Effector memory CD4-positive, alpha-beta T cell (primary cell): ENCODE measurements at places on chromosomes 12 and 14.

DNA sequence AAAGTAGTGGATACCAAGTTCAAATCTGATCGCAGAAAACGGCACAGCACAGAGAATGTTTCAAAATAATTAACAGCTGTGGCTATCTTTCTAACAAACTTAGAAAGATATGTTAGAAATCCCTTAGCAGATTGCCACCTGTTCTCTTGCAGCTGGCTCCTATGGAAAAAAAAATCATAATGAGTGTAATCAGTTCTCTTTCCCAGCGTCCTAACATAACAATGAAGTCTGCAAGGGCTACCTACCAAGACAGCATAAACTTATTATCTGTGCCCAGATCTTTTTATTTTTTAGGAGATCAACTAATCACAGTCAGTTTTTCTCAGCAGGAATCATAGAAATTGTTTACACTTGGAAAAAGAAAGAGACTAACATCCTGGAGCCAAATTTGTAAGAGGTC is 358.6 kb upstream of the FOXG1 start:
- DNase-seq = no peak

DNA sequence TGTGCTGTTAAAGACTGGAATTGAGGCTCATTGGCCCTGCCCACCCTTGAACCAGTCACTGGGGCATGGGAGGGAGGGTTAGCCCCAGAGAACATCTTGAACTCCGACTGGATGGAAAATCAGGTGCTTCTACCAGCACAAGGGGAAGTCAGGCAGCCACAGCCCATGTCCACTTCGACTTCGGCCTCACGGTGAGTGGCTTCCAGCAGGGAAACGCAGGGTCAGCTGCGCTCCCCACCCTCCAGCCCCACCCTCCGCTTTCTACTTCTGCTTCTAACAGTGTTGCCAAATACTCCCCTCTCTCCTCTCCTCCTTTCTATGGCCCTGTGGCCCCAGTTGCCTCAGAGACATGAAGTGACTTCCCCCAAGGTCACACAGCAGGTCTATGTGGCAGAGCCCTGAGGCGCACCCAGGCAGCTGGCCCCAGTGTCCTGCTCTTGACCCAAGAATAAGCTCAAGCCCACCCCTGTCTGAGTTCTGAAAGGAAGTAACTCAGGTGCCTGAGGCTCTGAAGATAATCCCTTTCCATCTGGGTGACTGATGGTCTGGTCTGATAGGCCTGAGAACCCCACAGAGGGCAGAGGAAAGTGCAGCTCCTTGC is 11.9 kb upstream of the SH2B3 start:
- DNase-seq = no peak

DNA sequence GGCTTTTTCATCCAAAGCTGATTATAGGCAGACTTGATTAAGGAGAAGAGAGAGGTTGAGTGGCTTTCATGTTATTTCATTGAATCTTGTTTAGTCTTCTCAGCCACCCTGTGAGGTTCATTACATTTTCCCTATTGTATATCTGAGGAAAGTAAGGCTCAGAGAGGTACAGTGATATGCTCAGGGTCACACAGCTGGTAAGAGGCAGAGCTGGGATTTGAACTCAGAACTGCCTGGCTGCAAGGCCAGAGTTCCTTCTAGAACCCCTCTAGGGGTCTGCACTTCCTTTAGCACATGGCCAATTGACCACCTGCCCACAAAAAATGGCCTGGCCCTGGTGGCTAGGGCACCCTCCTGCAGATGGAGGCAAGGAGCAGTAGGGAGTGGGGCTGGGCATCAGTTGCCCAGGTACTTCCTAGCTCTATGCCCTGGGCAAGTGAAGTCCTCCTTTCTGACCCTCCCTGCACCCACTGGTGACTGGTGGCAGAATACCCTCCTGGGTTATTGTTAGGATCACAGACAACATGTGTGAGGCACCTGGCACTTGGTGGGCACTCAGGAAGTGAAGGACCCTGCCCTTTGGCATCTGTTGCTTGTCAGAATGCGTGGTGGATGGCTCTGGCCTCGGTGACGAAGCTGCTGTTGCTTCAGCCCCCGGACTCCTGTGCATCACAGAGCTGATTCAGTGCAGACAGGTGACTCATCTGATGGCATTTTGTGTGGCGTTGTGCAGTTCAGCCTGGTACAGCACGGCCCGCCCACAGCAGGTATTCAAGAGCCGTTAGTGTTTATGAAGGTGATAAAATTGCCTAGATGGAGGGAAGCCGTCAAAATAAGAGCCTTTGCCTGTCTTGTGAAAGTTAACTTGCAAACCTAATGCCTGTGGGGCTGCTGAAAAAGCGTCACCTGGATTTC is 115.8 kb downstream of the SLC25A47 start:
- DNase-seq = no peak

- no peak for DNase-seq
Measured at GRCh38 chr14:72968316-72968715, 42.1 kb downstream of the DCAF4 start.

DNA sequence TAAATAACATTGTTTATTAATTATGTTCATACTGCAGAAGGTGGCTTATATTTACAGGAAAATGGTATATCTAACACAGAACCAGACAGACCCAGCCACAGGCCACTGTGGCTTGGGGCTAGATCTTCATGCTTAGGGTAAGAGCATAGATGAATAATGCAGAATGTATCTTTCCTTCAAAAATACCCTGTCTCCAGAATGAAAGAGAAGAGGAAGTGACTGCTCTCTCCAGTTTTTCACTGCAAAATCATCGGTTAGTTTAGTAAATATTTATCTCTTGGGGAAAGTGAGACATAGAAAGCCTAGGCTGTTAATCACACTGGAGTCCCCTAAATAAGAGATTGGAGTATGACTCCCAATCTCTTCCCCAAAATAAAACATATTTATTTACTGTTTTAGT is 453.7 kb downstream of the NAV3 start:
- DNase-seq = no peak

GRCh38 chr12:112233242-112233641 is 107.9 kb downstream of the TRAFD1 start:
- no peak for DNase-seq

GRCh38 chr12:71662849-71663560 is 643 bp downstream of the ZFC3H1 start:
- DNase-seq = peak; percentile 69

GRCh38 chr14:103576371-103577024 is 13.7 kb downstream of the COA8 start:
- DNase-seq = no peak

DNA sequence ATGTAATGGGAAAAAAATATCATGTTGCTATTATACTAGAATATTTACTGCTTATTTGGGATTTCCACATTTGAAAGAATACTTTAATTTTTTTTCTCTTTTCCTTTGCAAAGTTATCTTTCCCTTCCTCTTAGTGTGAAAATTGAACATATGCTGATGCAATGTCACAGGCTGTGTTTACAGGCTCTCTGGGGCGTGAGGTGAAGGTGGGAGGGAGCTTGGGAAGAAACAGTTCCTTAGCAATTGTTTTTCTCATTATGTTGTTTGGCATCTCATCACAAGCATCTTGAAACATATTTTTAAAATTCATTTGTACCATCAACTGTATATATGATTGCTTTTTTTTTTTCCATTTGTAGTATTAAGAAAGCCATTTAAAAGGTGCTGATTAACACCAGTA is 47.9 kb upstream of the NAV3 start:
- no peak for DNase-seq

GRCh38 chr12:48954841-48955501 is 2.3 kb downstream of the ARF3 start:
- no peak for DNase-seq

GRCh38 chr14:22070119-22070982 is 396.7 kb upstream of the OR4E1 start:
- DNase-seq = peak; percentile 29

DNA sequence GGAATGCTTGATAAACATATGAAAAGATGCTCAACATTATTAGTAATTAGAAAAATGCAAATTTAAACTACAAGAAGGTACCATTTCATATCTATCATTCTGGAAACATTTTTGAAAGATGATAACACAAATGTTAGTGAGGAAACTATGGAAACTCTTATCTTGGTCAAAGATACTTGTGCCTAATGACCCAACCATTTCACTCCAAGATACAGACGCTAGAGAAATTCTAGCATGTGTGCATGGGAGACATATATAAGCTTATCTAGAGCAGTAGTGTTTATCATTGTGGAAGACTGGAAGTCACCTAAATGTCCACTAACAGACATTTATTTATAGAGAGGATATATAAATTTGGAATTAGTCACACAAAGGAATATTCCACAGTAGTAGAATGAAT is 143.1 kb upstream of the HMGA2 start:
- DNase-seq = no peak

DNA sequence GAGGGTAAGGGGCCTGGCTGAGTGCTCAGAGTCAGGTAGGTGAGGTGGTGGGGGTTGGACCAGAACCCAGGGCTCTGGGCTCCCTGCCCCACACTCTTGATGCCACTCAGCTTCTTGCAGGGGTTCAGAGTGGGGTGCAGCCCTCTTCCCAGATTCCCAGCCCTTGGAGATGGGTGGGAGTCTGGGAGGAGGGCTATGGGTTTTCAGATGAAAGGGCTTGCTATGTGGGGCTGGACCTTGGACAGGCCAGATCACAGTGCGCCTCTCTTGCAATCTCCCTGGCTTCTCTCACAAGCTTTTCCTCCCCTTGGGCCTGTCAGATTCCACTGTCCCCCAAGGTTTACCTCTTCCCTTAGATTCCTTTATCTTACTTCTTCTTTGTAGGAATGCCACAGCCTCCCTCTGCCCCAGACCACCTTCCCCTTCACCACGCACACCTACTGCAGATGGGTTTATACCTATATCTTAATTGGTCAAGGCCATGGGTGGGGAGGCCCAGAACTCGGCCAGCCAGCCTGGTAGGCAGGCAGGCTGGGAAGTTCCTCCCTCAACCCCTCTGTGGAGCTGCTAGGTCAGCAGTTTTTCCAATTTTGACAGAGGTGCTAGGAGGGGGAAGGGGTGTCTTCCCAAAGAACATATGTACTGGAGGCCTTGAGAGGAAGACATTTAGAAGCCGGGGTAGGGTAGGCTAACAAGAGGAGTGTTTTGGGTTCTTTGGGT is 1.4 kb downstream of the NYNRIN start:
- DNase-seq = no peak

DNA sequence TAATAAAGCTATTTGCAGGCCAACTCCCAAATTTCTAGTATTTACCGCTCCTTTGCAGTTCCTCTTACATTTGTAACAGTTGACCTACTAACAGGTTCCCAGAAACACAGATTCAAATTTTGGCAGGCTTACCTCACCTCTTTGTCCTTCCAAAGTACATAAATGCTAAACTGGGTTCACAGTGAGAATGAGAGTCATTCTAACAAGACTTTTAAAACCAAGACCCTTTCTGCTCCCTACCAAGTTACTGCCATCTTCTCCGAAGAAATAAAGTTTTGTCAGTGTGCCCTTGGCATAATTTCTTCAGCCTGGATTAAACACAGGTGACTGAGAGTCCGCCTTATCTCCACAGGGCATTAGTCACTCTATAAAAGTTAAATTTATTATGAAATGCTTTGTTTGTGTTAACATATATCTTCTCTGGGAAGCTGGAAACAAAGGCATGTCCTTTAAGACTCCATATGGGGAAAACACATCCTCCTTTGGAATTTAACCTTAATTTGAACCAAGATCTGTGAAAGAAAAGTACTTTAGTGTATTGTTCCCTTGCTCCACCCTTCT is 28.2 kb downstream of the FOXA1 start:
- DNase-seq = no peak

DNA sequence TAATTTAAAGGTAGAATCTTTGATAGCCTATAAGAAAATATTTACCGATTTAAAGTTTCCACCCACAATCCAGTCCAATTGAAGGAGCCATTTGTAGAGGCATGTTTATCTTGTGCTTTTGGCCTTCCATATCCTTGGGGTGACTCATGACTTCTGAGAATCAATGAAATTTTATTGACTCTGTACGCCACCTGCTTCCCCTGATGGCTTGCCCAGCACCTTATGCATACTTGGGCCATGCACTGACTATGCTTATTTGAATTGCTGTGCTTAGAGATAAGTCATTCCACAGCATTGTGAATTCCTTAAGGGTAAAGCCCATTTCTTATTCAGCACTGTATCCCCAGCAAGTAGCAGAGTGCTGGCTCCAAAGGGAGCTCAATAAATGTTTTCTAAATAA is 954.8 kb upstream of the SEL1L start:
- no peak for DNase-seq

DNA sequence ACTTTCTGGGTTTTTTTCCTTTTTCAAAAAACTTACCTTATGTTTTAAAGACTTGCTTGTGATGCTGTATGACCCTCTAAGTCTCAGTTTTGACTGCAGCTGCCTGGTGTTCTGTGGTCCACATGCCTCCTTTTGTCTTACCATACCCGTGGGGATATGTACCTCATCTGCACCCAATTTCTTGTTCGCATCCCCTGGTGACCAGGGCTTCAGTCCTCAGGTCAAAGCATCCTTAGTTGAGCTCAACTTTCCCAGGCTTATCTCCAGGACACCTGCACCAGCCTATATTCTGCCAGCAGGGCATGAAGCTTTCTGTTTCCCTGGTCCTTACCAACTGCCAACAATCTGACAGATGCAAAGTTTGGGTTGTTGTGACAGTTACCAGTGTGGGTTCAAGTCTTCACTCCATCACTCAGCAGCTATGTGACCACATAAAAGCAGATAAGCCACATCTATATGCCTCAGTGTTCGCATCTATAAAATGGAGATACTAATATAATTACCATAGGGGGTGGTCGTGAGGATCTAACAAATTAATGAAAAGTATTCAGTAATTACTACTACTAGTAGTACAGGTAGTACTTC is 94.0 kb downstream of the NTF3 start:
- DNase-seq = no peak

DNA sequence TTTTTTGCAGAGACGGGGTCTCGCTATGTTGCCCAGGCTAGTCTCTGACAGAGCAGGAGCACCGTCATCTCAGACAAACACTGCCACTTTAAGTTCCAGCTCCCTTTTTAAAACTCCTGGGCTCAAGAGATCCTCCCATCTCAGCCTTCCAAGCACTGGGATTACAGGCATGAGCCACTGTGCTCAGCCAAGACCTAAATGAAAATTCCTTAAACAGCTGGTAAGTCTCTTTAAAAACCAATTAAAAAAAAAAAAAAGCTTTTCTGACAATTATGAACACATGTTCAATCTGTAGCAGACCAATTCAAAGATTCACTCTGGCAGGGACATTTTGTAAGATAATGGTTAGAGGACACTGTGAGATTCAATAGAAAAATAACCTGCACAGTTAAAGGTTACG is 77.8 kb downstream of the HECTD4 start:
- DNase-seq = no peak

- DNase-seq = no peak
Measured at GRCh38 chr12:6540181-6540877, 6.0 kb downstream of the GAPDH start.

- DNase-seq = no peak
Measured at GRCh38 chr12:25997201-25997963, 38.9 kb downstream of the RASSF8 start.

- DNase-seq = no peak
Measured at GRCh38 chr14:77882098-77882497, 82.2 kb downstream of the ADCK1 start.

- DNase-seq = no peak
Measured at GRCh38 chr12:13981296-13981962, at the start of gene GRIN2B. GRIN2B (minus strand) TSS chr12:13981602; CDS start chr12:13866208, 115,394 bp downstream.

- no peak for DNase-seq
Measured at GRCh38 chr14:96978525-96979272, 181.5 kb downstream of the VRK1 start.

- no peak for DNase-seq
Measured at GRCh38 chr12:31521964-31522363, 69.0 kb downstream of the DENND5B start.

GRCh38 chr12:77549383-77550128 is 281.1 kb upstream of the NAV3 start:
- DNase-seq = no peak
